AG04449 (cell line): ENCODE measurements at places on chromosomes 16 and 17.
A peak's percentile ranks its signal among the peaks of the same experiment; 100 is the strongest.

- no peak for DNase-seq
These were observed 13.6 kb downstream of the DRC7 start for GRCh38 chr16:57708168-57708567.

DNA sequence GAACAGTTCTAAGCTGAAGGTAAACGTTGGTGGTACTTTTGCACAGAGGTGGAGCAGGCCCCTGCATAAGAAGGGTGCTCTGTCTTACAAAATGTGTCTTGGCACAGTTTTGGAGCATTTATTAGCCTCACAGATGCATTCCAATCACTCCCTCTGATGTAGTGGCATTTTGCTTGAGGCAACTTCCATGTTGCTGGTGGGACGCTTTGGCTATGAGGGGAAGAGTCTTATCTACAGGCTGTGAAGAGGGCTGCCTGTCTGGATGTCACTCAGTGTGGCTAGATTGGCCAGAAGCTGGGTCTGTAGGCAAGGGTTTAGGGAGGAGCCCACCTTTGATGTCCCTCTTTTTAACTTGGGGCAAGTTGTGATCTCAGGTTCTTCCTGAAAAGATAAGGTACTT, 2.6 kb upstream of the RARA start:
- DNase-seq: no peak

GRCh38 chr16:10683170-10683569, 11.6 kb downstream of the TEKT5 start:
- DNase-seq: no peak

DNA sequence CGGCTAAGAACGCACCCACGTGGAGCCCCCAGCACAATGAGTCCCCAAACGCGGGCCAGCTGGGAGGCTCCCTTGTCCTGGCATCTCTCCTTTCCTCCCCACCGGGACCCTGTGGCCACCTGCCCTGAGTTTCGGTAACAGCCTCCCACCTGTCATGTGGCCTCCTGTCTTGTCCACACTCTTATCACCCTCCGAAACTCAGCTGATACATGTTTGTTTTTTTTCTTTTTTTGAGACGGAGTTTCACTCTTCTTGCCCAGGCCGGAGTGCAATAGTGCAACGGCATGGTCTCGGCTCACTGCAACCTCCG, 105.7 kb upstream of the CREBBP start:
- DNase-seq: no peak

DNA sequence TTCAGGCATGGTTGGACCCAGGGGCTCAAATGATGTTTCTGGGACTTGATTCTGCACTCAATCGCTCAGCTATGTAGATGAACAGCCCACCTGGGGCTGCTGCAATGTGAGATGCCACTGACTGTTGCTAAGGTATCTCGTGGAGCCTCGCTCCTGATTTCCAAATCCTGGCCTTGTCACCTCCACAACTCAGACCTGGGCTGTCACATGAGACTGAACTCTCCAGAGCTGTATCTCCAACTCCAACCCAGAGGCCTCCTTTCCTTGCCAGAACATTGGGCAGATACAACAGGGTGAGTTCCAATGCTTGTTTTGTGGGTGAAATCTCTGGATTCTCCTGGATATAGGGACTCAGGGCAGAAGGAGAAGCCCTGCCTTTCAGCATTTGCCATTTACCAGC, 79.5 kb downstream of the GNAO1 start:
- DNase-seq: no peak

DNA sequence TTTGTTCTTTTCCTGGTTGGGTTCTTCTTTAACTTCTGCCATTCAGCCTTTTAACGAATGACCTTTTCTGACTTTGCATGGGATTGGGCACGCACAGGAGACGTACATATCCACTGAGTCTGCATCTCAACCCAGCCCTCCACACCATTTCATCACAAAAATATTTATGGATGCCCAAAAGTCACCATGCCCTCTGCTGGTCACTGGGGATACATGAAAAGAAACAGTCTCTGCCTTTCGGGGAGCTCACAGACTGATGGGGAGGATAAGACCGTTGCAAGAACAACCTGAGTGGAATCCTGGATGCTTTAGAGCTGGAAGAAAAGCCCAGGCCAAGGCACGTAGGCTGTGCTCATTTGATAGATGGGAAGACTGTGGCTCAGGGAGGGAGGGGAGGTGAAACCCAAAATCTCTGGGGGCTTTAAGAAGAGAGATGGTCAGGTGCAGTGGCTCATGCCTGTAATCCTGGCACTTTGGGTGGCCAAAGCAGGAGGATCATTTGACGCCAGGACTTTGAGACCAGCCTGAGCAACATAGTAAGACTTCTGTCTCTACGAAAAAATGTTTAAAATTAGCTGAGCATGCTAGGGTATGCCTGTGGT, 7.9 kb upstream of the MT2A start:
- DNase-seq: no peak

GRCh38 chr16:86697715-86698114, 119.4 kb downstream of the FOXL1 start:
- DNase-seq: no peak

- no peak for DNase-seq
These were observed 10.2 kb downstream of the CFAP20 start for GRCh38 chr16:58118801-58119508.

DNA sequence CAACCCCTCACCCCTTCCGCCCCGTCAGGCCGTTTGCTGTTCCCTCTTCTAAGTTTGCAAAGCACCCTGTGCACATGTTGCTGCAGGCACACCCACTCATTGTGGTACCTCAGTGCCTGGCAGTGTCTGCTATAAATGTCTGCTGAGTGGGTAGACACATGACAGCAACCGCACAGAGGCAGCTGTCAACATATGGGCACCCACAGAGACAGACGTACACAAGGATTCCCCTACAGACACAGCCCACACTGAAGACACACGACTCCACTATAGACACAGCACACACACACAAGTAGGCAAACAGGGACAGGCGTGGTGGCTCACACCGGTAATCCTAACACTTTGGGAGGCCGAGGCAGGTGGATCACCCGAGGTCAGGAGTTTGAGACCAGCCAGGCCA, 17.8 kb upstream of the CRK start:
- DNase-seq: no peak

DNA sequence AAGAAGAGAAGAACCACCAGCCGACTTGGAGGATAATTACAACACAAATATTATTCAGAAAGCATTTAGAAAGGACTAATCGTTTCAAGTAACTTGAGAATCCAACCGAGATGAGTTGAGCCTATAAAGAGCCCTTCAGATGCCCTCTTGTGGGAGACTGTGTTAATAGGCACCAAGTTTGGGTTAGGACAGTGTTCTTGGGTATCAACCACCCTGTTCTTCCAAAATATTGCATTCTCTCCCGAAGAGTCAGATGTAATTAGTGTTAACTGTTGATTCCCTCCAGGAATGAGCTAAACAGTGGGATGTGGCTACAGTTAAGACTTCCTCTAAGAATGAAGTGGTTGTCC, 87.8 kb upstream of the NOL11 start:
- peak; percentile 26 for DNase-seq

DNA sequence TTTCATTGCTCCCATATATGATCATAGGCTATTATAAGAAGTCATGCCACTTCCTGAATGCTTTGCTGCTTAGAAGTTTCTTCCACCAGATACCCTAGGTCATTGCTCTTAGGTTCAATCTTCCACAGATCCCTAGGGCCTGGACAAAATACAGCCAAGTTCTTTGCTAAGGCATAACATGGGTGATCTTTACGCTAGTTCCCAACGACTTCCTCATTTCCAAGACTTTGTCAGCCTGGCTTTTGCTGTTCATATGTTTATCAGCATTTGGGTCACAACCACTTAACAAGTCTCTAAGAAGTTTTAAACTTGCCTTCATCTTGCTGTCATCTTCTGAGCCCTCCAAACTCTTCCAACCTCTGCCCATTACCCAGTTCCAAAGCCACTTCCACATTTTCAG, 20.1 kb upstream of the DLX3 start:
- no peak for DNase-seq

GRCh38 chr16:71504901-71505300, 15.8 kb upstream of the ZNF19 start:
- no peak for DNase-seq

DNA sequence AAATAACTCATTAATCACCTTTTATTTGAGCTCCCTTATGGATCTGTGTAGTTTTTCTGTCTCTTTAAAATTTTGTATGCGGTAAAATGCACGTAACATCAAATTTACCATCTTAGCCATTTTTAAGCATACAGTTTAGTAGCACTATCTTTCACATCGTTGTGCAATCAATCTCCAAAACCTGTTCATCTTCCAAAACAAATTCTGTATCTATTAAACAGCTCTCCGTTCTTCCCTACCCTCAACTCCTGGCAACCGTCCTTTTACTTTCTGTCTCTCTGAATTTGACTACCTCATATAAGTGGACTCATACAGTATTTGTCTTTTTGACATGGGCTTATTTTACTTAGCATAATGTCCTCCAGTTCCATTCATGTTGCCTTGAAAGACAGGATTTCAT, 100.5 kb downstream of the NF1 start:
- DNase-seq: no peak

GRCh38 chr17:30160419-30161172, 44.0 kb downstream of the NSRP1 start:
- DNase-seq: no peak

DNA sequence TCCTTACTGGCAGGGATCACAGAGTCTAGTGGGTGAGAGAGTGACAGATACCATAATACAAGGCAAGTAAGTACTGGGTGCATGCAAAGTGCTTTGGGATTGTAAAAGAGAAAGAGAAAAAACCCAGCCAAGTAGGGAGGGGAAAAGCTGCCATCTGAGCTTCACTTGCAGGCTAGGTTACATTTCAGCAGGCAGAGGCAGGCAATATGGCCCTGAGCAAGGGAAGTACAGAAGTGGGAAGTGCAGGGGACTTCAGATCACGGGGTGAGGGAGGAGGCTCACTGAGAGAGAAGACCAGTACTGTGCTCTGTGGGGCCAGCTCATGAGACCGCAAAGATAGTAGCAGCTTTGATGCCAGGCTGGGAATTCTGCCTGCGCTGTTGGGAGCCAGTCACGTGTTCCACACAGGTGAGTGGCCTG, 230.6 kb downstream of the MSI2 start:
- DNase-seq: no peak

GRCh38 chr16:19718624-19718965, 524 bp downstream of the IQCK start:
- DNase-seq: no peak

GRCh38 chr17:68800751-68801150, 154.4 kb downstream of the ABCA8 start:
- DNase-seq: no peak

- DNase-seq: no peak
These were observed 36.0 kb downstream of the ITFG1 start for GRCh38 chr16:47424846-47425245.

DNA sequence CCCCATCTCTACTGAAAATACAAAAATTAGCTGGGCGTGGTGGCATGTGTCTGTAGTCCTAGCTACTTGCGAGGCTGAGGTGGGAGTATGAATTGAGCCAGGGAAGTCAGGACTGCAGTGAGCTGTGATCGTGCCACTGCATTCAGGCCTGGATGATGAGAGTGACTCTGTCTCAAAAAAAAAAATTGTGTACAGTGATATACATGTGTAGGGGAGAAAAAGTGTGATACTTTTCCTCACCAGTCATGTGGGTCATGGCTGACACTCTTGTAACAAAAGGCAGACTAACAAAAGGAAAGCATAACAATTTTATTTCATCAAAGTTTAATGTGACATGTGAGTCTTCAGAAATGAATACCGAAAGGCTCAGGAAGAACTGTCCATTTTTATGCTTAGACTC, 2.0 kb upstream of the ABCC12 start:
- DNase-seq: no peak

DNA sequence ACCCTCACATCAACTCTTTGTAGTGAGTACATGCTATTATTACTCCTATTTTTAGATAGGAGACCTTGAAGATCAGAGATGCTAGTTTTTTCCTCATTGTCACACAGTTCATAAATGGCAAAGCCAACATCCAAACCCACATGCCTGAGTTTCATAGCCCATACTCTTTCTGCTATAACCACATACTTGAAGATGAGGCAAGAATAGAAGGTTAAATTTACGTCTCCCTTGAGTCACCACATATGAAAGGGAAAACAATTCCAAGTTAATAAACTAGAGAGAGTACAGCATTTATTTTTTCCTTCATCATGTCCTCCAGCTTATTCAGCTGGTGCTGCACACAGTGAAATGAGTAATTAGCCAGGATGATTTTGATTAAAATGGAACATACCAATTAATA, 23.7 kb downstream of the NUDT7 start:
- DNase-seq: no peak

GRCh38 chr17:9104370-9105041, 83.2 kb downstream of the NTN1 start:
- DNase-seq: no peak

DNA sequence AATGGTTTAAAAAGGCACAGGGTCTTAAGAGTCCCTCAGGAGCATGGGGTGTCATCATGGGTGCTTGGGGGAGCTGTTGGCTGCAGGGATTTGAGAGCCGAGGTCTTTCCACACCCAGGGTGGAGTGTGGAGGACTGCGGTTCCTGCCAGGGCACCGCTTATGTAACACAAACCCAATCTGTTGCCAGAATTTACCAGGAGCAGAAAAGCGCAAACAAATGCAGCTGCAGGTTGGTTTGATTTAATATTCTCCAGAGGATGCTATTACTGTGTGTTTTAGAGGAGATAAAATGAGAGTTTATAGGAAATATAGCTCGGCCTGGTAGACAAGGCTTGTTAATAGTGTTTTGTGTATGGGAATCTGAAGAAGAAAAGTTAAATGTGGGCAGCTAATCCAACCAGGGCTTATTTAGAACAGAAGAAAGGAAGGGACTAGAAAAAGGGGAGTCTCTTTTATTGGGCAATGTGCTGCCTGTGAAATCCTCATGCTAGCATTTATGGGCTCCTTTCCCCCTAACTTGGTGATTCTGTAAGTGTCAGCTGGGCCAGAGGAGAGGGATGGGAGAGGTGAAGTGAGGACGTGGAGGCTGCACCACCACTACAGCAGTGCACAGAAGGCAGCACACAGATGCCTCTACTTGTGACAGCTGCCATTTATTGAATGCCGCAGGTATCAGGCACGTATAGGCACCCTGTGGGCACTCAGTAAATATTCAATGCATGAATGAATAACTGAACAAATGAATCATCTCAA, 174.7 kb downstream of the KATNIP start:
- DNase-seq: no peak

- no peak for DNase-seq
These were observed 1584.4 kb upstream of the GOT2 start for GRCh38 chr16:60318486-60318885.

- DNase-seq: peak; percentile 65
These were observed 3.9 kb upstream of the WFIKKN1 start for GRCh38 chr16:626787-627453.

- no peak for DNase-seq
These were observed 10.6 kb downstream of the FBXO39 start for GRCh38 chr17:6786618-6787017.
